Kasumi-1 (cell line): ENCODE measurements at places on chromosomes 7 and 10.

- no peak for DNase-seq
Observed at GRCh38 chr10:11173042-11173441, 155.4 kb downstream of the CELF2 start.

- DNase-seq: no peak
Observed at GRCh38 chr7:28088901-28089714, 91.5 kb downstream of the JAZF1 start.

GRCh38 chr7:16015981-16016380 is 329.5 kb upstream of the MEOX2 start:
- no peak for DNase-seq

DNA sequence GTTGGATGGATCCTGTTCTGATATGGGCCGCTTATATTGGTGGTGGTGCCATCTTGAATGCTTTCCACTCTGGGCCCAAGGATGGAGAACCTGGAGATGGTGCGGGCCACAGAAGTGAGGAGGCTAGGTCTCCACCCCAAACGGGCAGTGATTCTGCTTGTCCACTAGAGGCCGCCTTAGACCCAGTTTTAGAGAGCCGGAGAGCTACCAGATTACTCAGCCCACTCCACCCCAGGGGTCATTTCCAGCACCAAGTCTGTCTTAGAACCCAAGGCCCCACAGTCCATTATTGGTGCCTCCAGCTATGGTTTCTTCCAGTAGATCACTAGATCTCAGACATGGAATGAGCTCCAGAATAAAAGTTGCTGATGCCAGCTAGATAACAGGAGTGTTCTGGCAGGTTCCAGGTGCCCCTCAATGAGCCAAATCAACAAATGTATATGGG is 11.8 kb upstream of the CAMK2G start:
- DNase-seq: peak; percentile 89

DNA sequence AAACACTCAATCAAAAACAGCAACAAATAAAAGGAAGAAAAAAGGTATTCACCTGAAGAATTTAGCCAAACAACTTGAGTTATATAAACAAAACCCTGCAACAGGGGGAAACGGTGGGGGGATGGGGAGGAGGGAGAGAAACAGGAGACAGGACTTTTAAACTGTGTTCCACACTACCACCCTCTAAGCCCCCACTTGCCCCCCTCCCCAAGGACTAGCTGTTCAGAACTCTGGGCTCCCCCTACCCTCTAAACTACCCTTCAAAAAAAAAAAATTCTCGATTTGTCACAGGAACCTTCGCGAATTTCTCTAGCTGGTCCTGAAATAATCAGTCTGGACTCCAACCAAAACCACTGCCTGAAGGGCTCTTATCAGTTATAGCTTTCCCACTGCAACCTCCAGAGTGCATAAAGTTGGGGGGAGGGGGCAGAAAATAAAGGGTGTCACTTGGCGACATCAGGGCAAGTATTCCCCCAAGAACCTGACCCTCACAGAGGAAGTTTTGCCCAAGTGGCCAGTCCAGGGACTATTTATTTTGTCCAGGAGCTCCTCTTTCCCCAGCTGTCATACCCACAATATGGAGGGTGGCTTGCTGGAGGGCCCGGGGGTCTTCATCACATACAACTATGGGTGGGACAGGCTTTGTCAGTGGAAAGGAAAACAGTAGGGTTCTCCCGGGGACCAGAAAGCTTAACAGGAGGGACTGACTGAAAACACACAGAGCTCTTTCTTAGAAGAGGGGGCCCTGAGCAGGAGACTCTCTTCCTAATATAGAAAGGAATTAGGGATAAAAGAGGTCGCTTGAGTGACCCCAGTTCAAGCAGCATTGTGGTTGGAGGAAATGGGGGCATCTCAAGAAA is 1.3 kb downstream of the UBE2H start:
- DNase-seq: no peak
